CD4-positive, alpha-beta T cell treated with Interleukin-1 beta for 1 hour (primary cell): ENCODE measurements at places on chromosomes 12 and 14.

DNA sequence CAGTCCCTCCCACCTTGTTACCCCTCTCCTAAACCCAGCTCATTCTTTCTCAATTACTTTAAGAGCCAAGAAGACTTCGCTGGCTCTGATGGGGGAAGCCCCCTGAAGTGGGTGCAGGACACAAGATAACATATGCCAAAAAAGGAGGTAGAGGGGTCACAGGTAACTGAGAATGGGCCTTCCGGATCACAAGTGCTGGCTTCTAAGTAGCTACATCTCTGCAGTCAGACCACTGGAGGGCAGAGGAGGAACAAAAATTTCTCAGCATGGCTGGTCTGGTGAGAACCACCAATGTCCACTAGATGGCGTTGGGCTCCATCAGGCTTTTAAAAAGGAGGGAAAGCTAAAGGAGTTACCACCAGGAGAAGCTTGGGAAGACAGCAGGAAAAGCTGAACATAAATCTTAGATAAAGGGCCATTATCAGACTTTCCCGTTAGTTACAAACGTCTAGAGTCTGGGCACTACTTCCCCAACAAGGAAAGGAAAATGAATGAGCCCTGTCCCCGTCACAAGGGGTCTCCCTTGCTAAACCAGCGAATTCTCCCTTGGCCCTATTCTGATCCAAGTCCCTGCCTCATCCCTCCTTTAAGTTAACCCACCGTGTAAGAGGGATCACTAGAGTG lies 11.6 kb upstream of the CDH24 start:
- peak; percentile 76 for DNase-seq

- no peak for DNase-seq
Measured at GRCh38 chr12:27838543-27839185, 58.6 kb upstream of the MANSC4 start.

GRCh38 chr12:99267038-99267437 lies 380.5 kb upstream of the GARIN6 start:
- no peak for DNase-seq

GRCh38 chr12:99627459-99627858 lies 20.1 kb upstream of the GARIN6 start:
- no peak for DNase-seq

DNA sequence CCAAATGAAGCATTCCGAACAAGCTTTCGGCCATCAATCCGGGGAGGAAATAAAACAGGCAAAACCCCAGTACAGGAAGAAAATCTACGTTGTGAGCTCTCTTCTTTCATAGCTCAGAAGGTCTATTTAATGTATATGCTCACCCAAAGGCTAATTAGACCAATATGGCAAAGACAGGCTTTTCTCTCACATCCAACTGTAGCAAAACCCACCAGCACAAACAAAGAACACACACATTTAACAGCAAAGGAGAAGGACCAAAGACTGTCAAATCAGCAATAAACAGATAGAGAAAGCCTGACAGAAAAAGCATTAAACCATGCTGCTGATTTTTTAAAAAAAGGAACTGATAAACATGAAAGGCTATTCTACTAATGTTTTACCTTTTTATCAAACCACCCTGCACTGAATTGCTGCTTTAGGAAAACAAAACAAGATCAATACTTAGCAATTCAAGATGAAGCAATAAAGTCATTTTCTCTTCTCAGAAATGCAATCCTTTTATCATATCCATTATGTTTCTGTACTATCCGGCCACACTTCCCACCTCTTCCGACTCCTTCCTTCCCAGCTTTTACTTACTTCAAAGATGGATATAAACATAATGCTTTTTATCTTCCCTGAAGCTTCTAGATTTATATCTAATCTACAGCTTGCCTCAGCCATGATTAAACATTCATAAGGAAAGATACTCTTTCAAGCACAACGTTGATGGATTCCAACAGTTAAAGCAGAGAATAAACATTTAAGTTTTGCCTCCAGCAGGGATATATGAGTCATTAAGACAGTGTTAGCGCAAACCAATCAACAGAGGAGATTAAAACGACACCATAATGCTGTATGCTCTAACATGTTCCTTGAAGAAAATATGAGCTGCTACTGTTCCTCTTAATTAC lies 74.6 kb upstream of the BBS10 start:
- DNase-seq = no peak

GRCh38 chr14:90495357-90496276 lies 98.8 kb downstream of the CALM1 start:
- peak; percentile 12 for DNase-seq

GRCh38 chr14:94412671-94413638 lies 24.6 kb upstream of the SERPINA1 start:
- DNase-seq = no peak

- no peak for DNase-seq
Measured at GRCh38 chr14:91258011-91258618, 13.6 kb upstream of the GPR68 start.

DNA sequence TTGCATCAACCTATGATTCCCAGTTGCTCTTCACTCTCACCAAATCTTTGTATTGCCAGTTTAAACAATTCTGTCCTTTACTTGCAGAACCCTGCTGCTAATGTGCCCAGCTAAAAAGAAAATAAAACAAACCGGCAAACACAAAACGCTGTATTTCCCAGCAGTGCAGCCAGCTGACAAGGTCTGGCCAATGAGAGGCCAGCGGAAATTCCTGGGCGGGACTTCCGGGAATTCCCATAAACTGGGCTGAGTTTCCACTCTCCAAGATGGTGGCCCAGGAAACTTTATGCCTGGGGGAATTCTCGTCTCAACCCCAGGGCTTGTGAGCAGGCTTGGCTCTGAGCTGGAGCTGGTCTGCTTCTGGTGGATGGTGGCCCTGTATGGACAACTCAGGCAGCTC lies 807.3 kb upstream of the TMEM132C start:
- DNase-seq = no peak
